SJSA1 (cell line): ENCODE measurements at places on chromosomes 2 and 18. TPM values are rescaled to one million over a fixed set of nuclear protein-coding genes. Genes with fewer than 3 reads are reported as not detected.

DNA sequence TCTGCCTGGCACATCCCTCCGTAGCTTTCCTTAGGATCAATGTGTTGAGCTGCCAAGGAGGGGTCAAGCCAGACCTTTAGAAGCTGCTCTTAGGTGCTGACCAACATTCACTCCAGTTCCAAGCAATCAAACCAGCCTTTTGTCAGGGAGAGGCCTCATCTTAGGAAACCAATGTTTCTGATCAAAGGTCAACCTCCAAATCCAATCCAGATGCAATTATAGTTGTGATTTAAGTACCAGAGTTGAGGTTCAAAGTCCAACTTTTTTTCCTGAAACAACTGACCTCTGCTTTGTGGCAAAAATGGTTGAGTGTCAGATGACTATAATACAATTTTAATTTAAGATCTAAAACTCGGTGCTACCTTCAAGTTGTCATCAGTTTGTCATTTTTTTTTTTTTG, 303.4 kb downstream of the ALK start:
- H3K4me3 ChIP-seq: no peak overlapping the region
- H3K36me3 ChIP-seq: no peaks in the 10 kb centered on the region
- no peaks in the 10 kb centered on the region for H3K27me3 ChIP-seq

SCYGR4 gene
- not detected in 2 replicates for total RNA-seq

CACNB4 gene
- total RNA-seq: not detected in 2 replicates

DNA sequence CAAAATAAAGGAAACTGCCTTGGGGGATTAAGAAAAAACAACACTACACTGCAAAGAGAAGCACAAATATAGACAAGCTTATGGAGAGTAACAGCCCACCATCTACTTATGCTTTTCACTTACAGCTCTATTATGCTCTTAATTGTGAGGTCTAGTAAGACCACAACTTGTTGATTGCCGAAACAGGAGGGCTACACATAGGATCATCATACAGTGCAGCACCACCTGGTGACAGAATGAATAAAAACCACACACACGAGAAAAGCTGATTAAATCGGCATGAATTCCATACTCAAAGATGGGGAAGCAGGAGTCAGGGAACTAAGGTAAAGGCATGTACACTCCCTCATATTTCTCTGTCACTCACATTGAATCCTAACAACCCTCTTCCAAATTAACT, 259.2 kb downstream of the IKZF2 start:
- H3K4me1 ChIP-seq: no peaks in the 10 kb centered on the region
- no peaks in the 10 kb centered on the region for H3K36me3 ChIP-seq
- DNase-seq: no peak
- H3K4me3 ChIP-seq: no peak overlapping the region

DNA sequence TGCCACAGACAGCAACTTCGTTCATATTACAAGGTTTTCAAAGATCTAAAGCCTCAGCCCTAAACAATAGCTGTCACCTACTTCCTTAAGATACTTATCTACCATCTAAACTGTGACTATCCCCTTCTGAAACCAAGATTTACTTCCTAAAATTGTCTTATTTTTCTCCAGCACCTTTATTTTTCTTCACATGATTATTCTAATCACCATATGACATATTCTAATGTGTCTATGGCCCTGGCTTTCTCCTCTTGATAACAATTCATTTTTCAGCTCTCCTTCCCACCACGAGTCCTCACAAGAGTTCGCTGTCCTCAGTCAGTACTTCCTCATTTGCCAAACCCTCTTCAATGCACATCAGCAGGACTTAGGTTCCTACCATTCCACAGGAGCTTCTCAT, 53.9 kb downstream of the RTTN start:
- peaks cover 9% of the 10 kb centered on the region for H3K4me1 ChIP-seq
- H3K27ac ChIP-seq: no peak overlapping the region
- H3K4me3 ChIP-seq: no peak overlapping the region
- H3K27me3 ChIP-seq: no peaks in the 10 kb centered on the region
- no peak for DNase-seq

GRCh38 chr2:138724729-138725459, 55.3 kb downstream of the NXPH2 start:
- H3K27me3 ChIP-seq: no peaks in the 10 kb centered on the region
- 0 out of 2 replicates have a peak, but pooled peaks cover 6% of the 10 kb centered on the region for H3K4me1 ChIP-seq
- no peak for DNase-seq
- H3K27ac ChIP-seq: no peak overlapping the region
- H3K4me3 ChIP-seq: no peak overlapping the region

GRCh38 chr2:38446906-38447561, 70.0 kb upstream of the ATL2 start:
- peaks cover 21% of the 10 kb centered on the region for H3K4me1 ChIP-seq
- no peak overlapping the region for H3K4me3 ChIP-seq
- no peak overlapping the region for H3K27ac ChIP-seq
- H3K27me3 ChIP-seq: 0 out of 2 replicates have a peak, but pooled peaks cover 7% of the 10 kb centered on the region
- DNase-seq: no peak
- no peaks in the 10 kb centered on the region for H3K36me3 ChIP-seq

UGT1A10 gene
- total RNA-seq: not detected in 2 replicates

RMDN2 gene
- 17.6 and 20.8 TPM in 2 replicates for total RNA-seq

DNA sequence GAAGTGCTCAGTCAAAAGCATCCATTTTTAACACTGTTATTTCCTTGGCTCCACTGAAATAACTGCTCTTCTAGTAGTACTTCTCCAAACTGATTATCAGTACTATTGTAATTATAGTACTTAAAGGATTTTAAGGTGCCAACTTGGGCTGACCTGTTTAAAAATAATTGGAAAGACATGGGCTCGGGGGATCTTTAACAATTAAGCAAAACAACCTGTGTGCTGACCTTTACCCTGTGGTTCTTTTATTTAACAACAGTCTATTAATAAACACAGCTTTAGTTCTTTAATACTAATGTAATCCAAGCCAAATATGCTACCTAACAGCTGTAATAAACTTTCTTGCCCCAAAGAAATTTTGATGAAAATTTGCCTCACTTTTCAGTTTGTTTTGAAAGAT, 6.9 kb upstream of the ITPRID2 start:
- no peak overlapping the region for H3K4me3 ChIP-seq
- H3K27me3 ChIP-seq: no peaks in the 10 kb centered on the region
- no peak for DNase-seq

DNA sequence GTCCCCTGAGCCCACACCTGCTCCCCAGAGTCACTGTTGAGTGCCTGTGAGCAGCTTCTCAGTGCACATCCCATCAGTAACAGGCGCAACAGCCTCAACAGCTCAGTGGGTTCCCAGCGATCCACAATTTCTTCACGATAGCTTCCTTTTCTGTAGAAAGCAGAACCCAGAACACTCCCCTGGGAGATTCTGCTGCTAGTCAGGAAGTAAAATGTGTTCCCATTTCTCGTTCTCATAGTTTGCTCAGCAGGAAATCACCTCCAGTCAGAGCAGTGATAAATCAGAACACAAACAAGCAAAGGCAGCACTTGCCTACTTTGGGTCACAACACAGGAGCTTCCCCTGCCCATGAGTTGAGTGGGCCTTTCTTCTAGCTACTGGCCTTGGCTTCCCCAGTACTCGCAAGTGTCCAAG, 48.9 kb upstream of the ATG16L1 start:
- H3K36me3 ChIP-seq: no peaks in the 10 kb centered on the region
- H3K4me1 ChIP-seq: peaks cover 3% of the 10 kb centered on the region
- H3K27ac ChIP-seq: no peak overlapping the region
- no peaks in the 10 kb centered on the region for H3K27me3 ChIP-seq
- no peak overlapping the region for H3K4me3 ChIP-seq

GRCh38 chr2:189627789-189628188, 33.5 kb upstream of the ASNSD1 start:
- H3K27me3 ChIP-seq: no peaks in the 10 kb centered on the region
- no peak for DNase-seq
- no peak overlapping the region for H3K4me3 ChIP-seq
- H3K4me1 ChIP-seq: peaks cover 5% of the 10 kb centered on the region; the same call in 1 of the 2 replicates

GRCh38 chr2:128286011-128286721, 32.5 kb downstream of the HS6ST1 start:
- peaks cover 92% of the 10 kb centered on the region for H3K36me3 ChIP-seq
- no peak for DNase-seq
- H3K27me3 ChIP-seq: no peaks in the 10 kb centered on the region
- peaks cover 15% of the 10 kb centered on the region for H3K4me1 ChIP-seq

HRH4 gene
- total RNA-seq: not detected in 2 replicates

DNA sequence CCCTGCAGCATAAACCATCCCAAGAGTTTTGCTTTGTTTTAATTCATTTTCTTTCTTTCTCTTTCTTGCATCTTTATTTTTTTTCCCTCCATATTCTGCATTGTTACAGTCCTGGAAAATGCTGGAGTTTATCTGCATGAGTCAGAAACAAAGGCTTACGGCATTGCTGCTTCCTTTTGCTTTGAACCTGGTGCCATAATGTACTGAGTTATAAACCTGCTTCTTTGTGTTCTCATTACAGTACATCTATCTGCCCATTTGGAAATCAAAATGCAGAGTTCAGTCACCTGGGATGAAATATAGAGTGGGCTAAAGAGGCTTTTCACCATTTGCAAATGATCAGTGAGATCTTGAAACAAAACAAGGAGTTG, 1009.2 kb upstream of the FANCL start:
- no peak for DNase-seq
- H3K36me3 ChIP-seq: no peaks in the 10 kb centered on the region
- no peak overlapping the region for H3K4me3 ChIP-seq
- no peaks in the 10 kb centered on the region for H3K4me1 ChIP-seq

MBD2 gene
- total RNA-seq: 38.4 and 41.5 TPM in 2 replicates

GRCh38 chr2:3849213-3849612, 145.8 kb downstream of the DCDC2C start:
- H3K4me1 ChIP-seq: no peaks in the 10 kb centered on the region
- no peak overlapping the region for H3K27ac ChIP-seq
- H3K4me3 ChIP-seq: no peak overlapping the region
- DNase-seq: no peak
- H3K27me3 ChIP-seq: no peaks in the 10 kb centered on the region

MGAT5 gene
- total RNA-seq: 17.1 and 30.4 TPM in 2 replicates

GRCh38 chr2:38105922-38106321, 30.0 kb upstream of the CYP1B1 start:
- H3K4me1 ChIP-seq: peaks cover 39% of the 10 kb centered on the region

DNA sequence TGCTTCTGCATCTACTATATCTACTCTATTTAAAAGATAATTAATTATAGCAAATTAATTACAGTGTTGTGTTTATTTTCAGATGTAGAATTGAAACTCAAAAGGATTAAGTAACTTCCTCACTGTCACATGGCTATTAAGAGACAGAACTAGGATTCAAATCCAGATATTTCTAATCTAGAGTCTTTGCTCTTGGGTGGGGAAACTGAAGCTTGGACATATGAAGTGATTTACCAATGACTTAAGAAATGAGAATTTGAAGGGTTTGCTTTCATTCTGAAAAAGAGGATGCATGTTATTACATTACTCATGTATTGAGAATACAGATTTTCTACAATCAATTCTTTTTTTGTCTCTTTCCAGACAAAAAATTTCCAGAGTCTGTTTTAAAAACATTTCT, 191.5 kb upstream of the SMAD7 start:
- H3K4me3 ChIP-seq: no peak overlapping the region
- no peaks in the 10 kb centered on the region for H3K36me3 ChIP-seq
- H3K27me3 ChIP-seq: no peaks in the 10 kb centered on the region
- H3K27ac ChIP-seq: no peak overlapping the region
- no peaks in the 10 kb centered on the region for H3K4me1 ChIP-seq

DNA sequence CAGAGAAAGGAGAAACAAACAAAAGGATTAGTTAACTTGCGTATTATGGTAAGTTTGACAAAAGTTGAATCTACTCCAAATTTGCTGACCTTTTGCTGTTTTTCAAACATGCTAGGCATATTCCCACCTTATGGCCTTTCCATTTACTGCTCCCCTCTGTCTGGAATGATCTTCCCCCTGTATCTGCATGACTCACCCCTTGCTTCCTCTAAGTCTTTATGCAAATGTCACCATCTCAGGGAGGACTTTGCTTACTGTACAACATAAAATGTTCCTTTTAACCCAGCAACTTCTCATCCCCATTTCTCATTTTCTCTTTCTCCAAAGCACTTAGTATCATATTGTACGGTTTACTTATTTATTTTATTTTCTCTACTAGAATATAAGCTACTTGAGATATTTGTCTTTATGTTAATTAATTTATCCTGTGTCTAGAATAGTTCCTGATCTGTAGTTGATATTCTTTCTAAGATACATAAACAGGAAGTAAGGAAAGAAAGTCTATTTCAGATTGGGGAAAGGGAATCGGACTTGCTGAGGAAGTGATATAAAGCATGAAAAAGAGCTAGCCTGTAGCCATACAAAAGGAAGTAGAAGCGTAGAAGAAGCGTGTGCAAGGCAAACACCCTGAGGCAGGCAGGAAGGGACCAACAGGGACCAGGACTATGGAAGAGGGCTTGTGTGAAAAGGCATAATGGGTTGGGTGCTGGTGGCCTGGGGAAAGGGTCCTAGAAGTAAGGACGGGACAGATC, 144.9 kb upstream of the ERBB4 start:
- H3K27ac ChIP-seq: no peak overlapping the region
- no peaks in the 10 kb centered on the region for H3K4me1 ChIP-seq
- no peak for DNase-seq
- H3K27me3 ChIP-seq: no peaks in the 10 kb centered on the region

- no peak overlapping the region for H3K27ac ChIP-seq
- no peaks in the 10 kb centered on the region for H3K36me3 ChIP-seq
- no peak overlapping the region for H3K4me3 ChIP-seq
- no peak for DNase-seq
- no peaks in the 10 kb centered on the region for H3K4me1 ChIP-seq
Observed at GRCh38 chr2:211867845-211868451, 670.7 kb downstream of the ERBB4 start.

GRCh38 chr2:1986598-1986997, 242.3 kb upstream of the PXDN start:
- no peaks in the 10 kb centered on the region for H3K27me3 ChIP-seq
- H3K4me1 ChIP-seq: peaks cover 7% of the 10 kb centered on the region; the same call in 1 of the 2 replicates
- no peak overlapping the region for H3K27ac ChIP-seq
- DNase-seq: no peak
- H3K36me3 ChIP-seq: no peaks in the 10 kb centered on the region

DNA sequence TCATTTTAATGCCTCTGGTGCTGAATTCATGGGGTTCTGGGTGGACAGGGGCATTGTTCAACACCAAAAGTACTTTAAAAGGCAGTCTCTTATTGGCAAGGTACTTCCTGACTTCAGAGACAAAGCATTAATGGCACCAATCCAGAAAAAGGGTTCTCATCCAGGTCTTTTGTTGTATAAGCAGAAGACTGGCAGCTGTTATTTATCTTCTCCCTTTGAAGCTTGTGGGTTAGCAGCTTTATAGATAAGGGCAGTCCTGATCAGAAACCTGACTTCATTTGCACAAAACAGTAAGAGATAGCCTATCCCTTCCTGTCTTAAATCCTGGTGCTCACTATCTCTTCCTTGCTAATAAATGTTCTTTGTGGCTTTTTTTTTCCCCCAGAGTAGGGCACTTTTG, 68.8 kb downstream of the VPS54 start:
- no peaks in the 10 kb centered on the region for H3K4me1 ChIP-seq
- no peak overlapping the region for H3K27ac ChIP-seq
- no peak overlapping the region for H3K4me3 ChIP-seq
- H3K36me3 ChIP-seq: peaks cover 30% of the 10 kb centered on the region

GRCh38 chr2:47323009-47323821, 79.7 kb upstream of the MSH2 start:
- H3K36me3 ChIP-seq: no peaks in the 10 kb centered on the region
- no peak overlapping the region for H3K4me3 ChIP-seq
- no peaks in the 10 kb centered on the region for H3K27me3 ChIP-seq
- H3K27ac ChIP-seq: no peak overlapping the region
